ENCODE measurements at places on chromosomes 16 and 17.
A peak's percentile ranks its signal among the peaks of the same experiment; 100 is the strongest.

- DNase-seq: no peak
These were observed 1.8 kb upstream of the GINS2 start for GRCh38 chr16:85690469-85691064.

DNA sequence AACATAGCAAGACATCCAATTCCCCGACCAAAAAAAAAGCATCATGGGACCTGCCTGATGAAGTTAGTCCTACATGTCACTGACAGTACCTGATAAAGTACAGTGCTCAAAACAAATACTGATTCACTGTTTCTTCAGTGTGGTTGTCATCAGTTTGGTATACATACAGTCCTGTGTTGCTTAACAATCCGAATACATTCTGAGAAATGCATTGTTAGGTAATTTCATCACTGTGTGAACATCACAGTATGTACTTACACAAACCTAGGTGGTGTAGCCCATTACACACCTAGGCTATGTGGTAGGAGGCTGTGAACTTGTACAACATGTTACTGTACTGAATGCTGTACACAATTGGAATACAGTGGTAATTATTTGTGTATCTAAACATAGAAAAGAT, 19.0 kb upstream of the FA2H start:
- DNase-seq: no peak

DNA sequence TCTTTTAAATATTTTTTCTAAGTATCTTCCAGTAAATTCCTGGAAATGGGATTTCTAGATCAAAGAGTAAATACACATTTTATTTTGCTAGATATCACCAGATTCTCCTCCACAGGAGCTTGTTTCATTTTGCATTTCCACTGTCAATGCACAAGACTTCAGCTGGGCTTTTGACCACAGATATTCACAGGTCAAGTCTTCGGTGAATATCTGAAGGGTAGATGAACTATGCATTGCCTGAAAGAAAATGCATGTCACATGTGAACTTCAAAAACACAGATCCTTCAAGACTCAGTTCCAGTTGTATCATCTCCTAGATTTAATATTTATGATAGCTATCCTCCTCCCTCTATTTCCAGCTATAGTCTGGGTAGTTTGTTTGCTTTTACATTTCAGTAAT, 963.6 kb upstream of the GOT2 start:
- no peak for DNase-seq

GRCh38 chr17:31433091-31433790, 41.8 kb downstream of the RAB11FIP4 start:
- no peak for DNase-seq

DNA sequence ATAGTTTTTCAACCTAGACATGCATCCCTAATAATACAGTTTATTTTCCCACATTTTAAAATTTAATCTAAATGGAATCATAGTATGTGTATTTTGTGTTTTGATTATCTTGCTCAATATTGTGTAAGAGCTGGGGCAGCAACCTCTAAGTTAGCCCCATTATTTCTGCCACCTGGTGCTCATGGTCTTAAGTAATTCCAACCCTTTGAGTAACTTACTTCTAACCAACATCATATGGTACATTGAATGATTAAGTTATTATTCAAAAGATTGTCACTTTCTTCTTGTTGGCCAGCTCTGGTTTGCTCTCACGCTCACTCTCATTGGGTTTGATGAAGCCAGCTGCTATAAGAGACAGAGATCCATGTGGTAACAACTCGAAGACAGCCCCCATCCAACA, 3.9 kb upstream of the KRTAP4-3 start:
- no peak for DNase-seq

DNA sequence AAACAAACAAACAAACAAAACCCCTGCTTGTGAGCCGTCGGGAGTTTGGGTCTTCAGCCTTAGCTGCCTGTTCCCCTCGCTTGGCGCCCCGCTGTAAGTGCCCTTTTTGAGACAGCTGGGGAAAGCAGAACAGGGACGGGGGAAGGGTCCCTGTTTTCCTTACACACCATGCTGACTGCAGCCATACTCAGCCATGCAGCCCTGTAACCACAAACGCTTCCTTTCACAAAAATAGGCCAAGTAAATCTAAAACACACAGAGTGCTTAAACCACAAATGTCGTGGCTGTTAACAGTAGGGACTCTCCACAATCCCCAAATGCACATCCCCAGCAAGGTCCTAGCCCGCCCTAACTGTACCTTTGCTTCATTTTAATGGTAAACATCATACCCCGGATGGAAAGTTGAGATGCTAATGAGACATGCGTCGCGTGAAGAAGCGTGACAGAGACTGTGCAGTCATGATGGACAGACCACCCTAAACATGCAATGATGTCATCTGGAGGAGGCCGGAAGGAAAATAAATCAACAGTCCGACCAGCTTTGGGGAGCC, 129.9 kb downstream of the MGAT5B start:
- no peak for DNase-seq

- peak; percentile 12 for DNase-seq
These were observed 62.2 kb downstream of the TNRC6C start for GRCh38 chr17:78020717-78021108.

GRCh38 chr17:79813297-79814126, 16.6 kb upstream of the CBX8 start:
- no peak for DNase-seq

GRCh38 chr17:39177256-39177655, 11.3 kb upstream of the ARL5C start:
- DNase-seq: no peak

DNA sequence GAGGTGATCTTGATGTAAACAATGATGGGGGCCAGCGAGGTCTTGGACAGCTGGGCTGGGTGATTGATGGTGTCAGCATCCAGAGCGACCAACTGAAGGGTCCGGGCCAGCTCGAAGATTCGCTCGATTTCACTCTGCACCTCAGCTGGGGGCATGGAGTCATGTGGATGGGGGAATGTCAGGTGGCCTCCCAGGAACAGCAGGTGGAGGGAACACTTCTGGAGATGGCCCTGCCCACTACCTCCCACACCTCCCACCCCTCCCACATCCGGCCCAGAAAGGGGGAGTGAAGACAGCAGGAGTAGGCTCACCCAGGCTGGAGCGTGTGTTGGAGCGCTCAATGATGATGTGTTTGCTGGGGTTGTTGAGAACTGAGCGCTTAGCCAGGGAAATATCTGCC, 13.7 kb downstream of the CACNB1 start:
- no peak for DNase-seq

GRCh38 chr16:12655537-12655936, 148.2 kb downstream of the CPPED1 start:
- DNase-seq: no peak

DNA sequence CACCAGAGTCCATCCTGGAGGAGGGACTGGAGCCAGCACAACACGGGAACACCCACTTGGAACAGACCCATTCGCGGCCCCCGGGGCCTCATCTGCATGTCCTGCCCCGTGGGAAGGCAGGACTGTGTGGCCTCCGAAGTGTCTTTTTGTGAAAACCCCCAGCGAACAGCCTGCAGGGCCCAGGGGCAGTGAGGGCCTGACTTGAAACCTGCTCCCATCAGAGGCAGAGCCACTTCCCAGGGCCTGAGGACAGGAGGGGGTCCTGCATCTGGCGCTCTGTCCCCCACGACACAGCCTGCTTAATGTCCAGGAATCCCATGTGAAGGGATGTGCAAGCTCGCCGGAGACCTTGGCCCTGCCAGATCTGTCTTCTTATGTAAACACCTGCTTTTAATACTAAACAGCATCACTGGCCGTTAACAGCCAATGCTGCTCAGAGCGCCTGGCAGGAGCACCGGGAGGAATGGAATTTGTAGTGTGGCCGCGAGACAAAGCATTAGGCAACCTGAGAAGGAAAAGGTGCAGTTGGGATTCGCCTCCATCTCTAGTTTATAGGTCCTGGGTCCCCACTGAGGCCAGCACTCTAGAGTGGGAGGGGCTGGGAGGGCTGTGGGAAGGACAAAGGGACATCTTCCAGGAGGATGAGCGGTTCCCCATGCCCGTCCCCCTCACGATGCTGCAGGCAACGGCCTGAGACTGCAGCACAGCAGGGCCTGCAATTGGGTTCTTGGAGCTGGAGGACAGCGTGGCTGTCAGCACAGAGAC, 9.6 kb upstream of the EVPL start:
- DNase-seq: no peak

- DNase-seq: peak; percentile 31
These were observed 383.0 kb downstream of the CPPED1 start for GRCh38 chr16:12420661-12421209.

DNA sequence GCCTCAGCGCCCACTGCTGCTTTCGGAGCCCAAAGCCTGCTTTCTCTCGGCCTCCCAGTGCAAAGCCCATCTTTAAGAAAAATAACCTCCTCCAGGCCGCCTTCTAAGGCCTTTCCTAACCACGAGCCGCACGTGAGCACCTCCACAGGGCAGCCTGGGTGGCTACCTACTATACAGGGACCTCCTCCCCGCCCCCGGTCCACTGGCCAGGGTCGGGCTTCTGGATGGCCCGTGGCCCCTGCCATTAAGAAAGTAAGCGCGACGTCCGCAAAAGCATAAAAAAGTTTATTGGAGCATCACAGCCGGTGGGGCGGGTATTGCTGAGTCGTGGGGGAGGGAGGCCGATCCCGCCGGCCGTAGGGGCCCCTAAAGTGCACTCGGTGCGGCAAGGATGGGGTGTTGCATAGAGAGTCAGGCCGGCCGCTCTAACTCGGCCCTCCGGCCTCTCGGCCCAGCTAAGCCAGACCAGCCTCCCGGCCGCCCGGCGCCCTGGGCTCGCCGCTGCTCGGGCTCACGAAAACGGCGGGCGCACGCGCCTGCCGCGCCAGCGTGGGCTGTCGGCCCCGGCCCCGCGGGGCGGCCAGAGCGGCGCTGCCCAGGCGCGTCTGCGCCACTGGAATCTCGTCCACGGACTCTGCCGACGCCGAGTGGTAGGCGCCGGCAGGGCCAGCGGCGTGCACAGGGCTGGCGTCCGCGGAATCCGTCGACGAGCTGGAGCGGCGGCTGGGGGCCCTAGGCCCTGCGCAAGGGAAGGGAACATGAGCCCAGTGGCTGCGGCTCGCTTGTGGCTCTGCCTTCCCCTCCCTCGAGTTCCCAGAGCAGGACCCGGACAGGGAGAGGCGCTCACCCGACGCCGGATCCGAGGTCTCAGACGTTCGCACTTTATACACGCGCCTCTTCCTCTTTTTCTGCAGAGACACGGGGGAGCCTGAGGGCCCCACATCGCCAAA, 1.1 kb upstream of the TPPP3 start:
- no peak for DNase-seq

DNA sequence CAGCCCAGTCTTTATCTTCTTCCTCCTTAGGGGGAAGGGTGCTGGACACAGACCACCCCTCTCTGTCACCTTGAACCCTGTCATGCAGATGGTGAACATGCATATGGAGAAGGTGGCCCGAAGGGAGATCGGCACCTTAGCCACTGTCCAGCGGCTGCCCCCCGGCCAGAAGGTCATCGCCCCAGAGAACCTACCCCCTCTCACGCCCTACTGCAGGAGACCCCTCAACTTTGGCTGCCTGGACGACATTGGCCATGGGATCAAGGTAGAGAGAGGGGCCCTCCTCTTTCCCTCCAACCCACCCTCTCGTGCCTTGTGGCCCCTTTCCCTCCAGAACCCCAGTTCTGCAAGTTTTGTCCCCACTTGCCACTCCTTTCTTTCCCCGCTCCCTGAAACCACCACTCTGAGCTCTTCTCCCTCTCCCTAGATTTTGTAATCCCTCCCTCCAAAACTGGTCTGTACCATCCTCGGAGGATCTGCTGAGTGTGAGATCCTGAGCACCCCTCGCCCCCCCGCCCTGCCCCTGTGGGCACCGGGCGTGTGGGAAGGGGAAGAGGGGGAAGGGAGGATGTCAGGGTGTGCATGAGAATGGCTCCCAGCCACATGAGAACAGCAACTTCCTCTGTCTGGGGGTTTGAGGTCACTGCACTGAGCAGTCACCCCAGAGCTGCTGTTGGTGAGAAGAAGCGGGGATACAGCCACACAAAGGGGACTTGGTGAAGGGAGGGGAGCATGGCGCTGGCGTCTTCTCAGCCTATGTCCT, 7.3 kb downstream of the ABI3 start:
- no peak for DNase-seq

- DNase-seq: no peak
These were observed 10.0 kb upstream of the SDK2 start for GRCh38 chr17:73654241-73654640.

- DNase-seq: no peak
These were observed 20.4 kb upstream of the IL4R start for GRCh38 chr16:27293343-27293742.

GRCh38 chr17:9403257-9403656, 172.4 kb downstream of the STX8 start:
- no peak for DNase-seq

GRCh38 chr16:681746-682427, 1.7 kb downstream of the STUB1 start:
- peak; percentile 44 for DNase-seq

DNA sequence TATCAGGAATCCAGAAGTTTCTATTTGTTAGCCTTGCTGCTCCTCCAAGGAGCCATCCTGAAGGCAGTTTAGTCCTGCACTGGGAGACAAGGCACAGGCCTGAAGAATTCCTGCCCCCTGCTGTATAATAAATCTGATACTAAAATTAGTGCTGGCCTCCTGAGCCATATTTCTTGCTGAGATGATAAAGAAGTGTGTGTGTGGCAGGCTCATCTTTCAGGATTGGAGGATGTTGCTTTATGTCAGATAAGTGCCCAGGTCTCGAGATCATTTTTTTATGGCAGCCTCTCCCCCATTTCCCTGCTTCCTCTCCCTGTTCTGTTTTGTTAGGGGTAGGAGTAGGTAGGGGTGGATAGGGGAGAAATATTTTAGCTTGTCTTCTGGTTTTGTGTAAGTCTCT, 26.0 kb downstream of the MSI2 start:
- DNase-seq: no peak

GRCh38 chr16:13919330-13919682, 648 bp upstream of the ERCC4 start:
- peak; percentile 61 for DNase-seq

DNA sequence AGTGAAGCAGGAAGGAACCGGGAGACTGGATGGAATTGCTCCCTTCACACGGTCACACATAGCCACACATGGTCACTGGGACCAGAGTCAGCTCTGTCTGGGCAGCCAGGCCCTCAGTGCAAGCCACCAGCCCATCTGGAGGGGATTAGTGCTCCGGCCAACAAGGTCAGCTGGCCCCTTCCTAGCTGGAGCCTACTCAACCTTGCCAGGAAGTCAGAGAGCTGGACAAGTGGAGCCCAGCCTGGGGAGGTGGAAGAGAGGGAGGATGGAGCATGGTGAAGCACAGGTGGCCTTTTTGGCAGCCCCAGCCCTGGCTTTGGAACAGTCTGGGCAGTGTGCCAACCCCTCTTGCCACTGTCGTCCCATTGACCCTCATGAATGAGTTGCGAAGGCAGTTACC, 3.7 kb upstream of the CACNA1G start:
- DNase-seq: no peak

- DNase-seq: peak; percentile 44
These were observed 39.1 kb downstream of the CENPV start for GRCh38 chr17:16314189-16314588.

- DNase-seq: peak; percentile 77
These were observed 195.8 kb downstream of the KCNJ2 start for GRCh38 chr17:70365091-70365583.

Data from kidney tubule cell (primary cell).